Esophagus muscularis mucosa (tissue), 4 donors: ENCODE measurements at places on chromosomes 7 and 10. TPM values are rescaled to one million over a fixed set of nuclear protein-coding genes. Genes with fewer than 3 reads are reported as not detected.

- no peak overlapping the region for H3K4me3 ChIP-seq
- DNase-seq: no peak
Observed at GRCh38 chr7:69677881-69678493, 79.7 kb downstream of the AUTS2 start.

DNA sequence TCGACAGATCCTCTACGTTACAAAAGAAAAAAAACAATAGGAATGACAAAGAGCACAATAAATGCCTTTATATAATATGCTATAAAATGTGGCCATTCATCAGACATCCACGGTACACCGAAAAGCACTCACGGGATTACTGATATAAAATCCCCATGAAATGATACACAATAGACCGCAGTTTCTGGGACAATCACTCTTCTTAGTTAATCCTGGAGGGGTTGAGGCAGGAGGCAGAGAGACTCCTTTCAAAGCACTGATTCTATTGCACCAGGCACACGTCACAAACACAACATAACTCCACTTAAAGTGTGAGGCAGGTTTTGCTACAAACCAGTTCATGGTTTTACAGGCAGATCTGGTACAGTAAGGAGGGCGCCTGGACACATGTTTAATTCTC is 113.8 kb downstream of the FGFR2 start:
- peaks cover 8% of the 10 kb centered on the region for H3K36me3 ChIP-seq
- no peak overlapping the region for H3K4me3 ChIP-seq
- peaks cover 22% of the 10 kb centered on the region for H3K4me1 ChIP-seq
- H3K27ac ChIP-seq: no peak overlapping the region
- H3K27me3 ChIP-seq: no peaks in the 10 kb centered on the region

Gene FLNC
- total RNA-seq: 647 TPM

GRCh38 chr7:51369746-51370145 is 53.1 kb upstream of the COBL start:
- no peak for DNase-seq
- H3K4me1 ChIP-seq: no peaks in the 10 kb centered on the region
- no peaks in the 10 kb centered on the region for H3K27me3 ChIP-seq

DNA sequence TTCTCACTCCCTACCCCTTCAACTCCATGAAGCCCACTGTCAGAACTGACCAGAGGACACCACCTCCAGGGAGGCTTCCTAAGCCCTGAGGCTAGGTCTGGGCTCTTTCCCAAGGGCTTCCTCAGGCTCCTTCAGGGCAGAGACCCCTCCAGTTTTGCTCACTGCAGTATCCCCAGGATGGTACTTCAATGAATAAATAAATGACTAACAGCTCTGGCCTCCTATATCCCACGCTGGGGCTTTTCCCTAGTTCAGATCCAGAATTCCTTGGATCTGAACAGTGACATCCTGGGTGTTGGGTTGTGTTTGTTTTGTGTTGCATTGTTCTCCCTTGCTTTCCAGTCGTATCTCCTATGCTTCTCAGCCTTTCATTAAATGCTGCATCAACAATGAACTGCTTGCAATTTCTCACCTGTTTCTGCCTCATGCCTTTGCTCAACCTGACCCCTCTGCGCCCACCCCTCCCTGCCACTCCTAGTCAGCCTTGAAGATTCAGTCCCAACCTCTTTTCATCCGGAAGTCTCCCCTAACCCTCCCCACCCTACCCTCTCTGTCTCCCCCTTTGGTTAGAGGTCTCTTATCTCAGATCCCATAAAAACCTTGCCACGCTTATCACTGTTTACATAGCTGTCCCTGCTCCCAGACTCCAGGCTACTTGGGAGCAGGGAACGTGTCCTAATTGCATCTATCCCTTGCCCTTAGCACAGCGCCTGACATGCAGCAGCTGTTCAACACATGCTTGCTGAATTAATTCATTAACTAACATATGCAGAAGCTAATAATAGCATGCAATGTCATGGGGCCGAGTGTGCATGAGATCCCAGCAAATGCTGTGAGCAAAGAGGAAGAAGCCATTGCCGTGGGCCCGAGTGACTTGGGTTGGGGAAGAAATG is 41.7 kb downstream of the PPP1R3C start:
- no peaks in the 10 kb centered on the region for H3K36me3 ChIP-seq
- peaks cover 84% of the 10 kb centered on the region for H3K4me1 ChIP-seq
- H3K4me3 ChIP-seq: peak overlapping the region; percentile 11
- peak overlapping the region; percentile 90 for H3K27ac ChIP-seq

Gene DNAJB12
- total RNA-seq: 38.8 TPM

DNA sequence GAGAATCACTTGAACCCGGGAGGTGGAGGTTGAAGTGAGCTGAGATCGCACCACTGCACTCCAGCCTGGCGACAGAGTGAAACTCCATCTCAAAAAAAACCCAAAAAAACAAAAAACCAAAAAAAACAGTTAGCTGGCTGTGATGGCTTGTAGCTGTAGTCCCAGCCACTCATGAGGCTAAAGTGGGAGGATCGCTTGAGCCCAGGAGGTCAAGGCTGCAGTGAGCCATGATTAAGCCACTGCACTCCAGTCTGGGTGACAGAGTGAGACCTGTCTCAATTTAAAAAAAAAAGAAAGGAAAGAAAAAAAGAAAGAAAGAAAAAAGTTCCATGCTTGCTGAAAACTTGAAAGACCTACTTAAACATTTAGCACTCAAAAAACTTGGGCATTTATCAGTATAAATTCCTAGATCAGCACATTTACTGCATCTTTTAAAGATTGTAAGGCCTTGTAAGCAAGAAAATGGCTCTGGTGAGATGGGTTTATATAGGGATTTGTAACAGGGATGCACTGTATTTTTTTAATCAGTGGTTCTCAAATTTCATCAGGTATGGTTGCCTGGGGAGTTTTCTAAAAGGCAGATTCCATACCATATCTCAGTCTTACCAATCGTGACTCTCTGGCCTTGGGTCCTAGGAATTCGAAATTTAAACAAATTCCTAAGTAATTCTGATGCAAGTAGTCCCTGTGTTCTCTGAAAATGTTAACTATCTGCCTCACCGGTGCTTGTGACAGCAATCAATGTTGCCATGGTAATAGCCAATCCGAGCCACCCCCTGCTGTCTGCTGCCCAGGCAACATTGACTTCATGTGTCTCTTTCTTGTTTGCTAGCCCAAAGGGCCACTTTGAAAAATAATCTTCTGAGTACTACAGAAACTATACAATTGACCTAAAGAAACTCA is 11.5 kb upstream of the NT5C2 start:
- H3K27me3 ChIP-seq: no peaks in the 10 kb centered on the region
- no peak overlapping the region for H3K27ac ChIP-seq
- no peaks in the 10 kb centered on the region for H3K4me1 ChIP-seq
- no peaks in the 10 kb centered on the region for H3K36me3 ChIP-seq
- no peak overlapping the region for H3K4me3 ChIP-seq

DNA sequence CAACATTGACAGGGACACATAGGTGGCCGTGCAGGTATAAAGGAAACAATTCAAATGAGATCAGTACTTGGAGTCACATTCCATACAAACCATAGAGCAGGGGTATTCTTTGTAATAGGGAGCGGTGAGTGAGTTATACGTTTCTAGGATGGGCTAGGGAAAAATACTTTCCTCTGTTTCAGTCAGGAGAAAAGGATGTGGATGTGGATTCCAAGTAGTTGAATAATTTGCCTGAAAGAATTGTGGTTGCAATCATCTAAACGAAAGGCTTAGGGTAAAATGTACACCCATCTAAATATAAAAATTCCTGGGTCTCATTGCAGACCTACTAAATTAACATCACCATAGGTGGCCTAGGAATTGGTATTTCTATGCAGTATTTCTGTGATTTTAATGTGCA is 270.7 kb upstream of the IGFBP3 start:
- no peaks in the 10 kb centered on the region for H3K4me1 ChIP-seq
- H3K36me3 ChIP-seq: no peaks in the 10 kb centered on the region
- no peak for DNase-seq
- no peaks in the 10 kb centered on the region for H3K27me3 ChIP-seq
- no peak overlapping the region for H3K27ac ChIP-seq

- no peak overlapping the region for H3K4me3 ChIP-seq
- DNase-seq: no peak
- no peaks in the 10 kb centered on the region for H3K36me3 ChIP-seq
Observed at GRCh38 chr7:28144266-28144665, 36.3 kb downstream of the JAZF1 start.

DNA sequence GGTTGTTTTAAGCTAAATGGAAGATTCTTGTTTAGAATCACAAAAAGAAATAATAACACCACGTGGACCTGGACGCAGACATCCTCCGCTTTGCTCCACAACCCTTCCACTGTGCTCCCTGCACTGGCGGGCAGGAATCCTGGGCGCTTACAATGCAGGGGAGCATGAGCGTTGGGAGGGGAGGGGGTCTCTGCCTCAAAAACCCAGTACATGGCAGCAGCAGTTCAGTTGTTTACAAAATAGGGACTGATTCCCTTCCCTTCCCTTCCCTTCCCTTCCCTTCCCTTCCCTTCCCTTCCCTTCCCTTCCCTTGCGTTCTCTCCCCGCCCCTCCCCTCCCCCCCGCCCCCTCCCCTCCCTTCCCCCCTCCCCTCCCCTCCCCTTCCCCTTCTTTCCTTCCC is 169.6 kb upstream of the ITGB1 start:
- H3K36me3 ChIP-seq: no peaks in the 10 kb centered on the region
- H3K4me3 ChIP-seq: no peak overlapping the region
- peaks cover 18% of the 10 kb centered on the region for H3K4me1 ChIP-seq
- H3K27ac ChIP-seq: no peak overlapping the region
- DNase-seq: no peak
